ENCODE measurements at places on chromosomes 5 and 9.

- no peak for DNase-seq
Observed at GRCh38 chr5:149667084-149667828, 62.9 kb upstream of the PPARGC1B start.

DNA sequence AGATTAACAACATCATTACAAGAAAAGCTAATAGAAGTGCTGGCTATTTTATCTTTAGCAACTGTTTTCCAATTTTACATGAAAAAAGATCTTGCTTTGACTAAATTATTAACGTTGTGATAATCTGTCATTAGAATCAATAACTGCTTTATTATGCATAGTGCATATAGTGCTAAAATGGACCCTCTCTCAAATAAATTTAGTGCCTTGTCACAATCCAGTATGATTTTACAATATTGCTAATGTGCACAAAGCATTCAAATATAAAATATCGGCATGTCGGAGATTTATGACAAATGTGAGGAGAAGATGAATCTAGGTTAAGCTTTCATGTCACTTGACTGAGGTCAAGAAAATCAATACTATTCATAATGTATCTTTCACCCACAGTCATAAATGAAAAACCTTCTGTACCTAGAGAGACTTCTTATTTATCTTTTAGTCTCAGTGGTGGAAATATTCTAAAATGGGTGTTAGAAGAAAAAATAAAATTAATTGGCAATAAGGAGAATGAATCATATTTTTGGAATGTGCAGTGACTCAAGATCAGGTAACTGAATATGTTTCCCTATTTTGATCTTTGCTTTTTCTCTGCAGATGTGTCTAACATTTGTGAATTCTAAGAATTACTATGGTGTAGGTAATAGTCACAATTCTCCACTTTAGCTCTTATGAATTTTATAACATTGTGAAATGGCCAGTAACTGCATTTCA is 672.9 kb upstream of the GRAMD2B start:
- no peak for DNase-seq

GRCh38 chr5:44565902-44566301 is 176.7 kb upstream of the FGF10 start:
- DNase-seq: no peak

- peak; percentile 13 for DNase-seq
Observed at GRCh38 chr5:98772415-98773213, 849 bp upstream of the RGMB start.

All from activated CD4-positive, CD25-positive, alpha-beta regulatory T cell (primary cell).